ENCODE measurements at places on chromosomes 13 and 19.
A peak's percentile ranks its signal among the peaks of the same experiment; 100 is the strongest.

GRCh38 chr19:36489920-36490415 lies 607 bp upstream of the ZNF566 start:
- peak; percentile 49 for DNase-seq

- no peak for DNase-seq
Measured at GRCh38 chr13:47249266-47249665, 352.4 kb upstream of the HTR2A start.

GRCh38 chr19:33725567-33725966 lies 71.1 kb upstream of the KCTD15 start:
- DNase-seq, result no peak

DNA sequence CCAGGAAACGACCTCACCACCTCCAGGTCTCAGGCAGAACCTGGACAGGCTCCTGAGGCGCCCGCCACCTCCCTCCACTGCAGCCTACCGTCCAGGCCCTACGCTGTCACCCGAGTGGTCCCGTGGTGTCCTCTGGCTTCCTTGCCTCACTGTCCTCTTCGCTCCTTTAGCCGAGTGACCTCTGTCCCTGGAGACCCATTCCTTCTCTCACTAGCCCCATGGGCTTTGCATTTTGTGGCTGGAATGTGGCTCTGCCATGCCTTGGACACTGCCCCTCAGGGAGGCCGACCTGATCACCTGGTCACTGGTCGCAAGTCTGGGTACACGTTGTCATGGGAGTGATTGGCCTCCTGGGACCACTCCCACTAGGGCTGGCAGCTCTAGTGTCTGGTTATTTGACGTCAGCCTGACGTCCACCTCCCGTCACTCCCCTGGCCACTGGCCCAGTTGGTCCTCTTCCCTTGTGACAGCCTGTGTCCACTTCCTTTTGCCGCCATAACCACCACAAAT lies 17.9 kb downstream of the SLC25A42 start:
- no peak for DNase-seq

GRCh38 chr19:29320618-29321017 lies 107.7 kb upstream of the UQCRFS1 start:
- no peak for DNase-seq

GRCh38 chr19:32223106-32223505 lies 122.3 kb upstream of the ZNF507 start:
- DNase-seq, result no peak

DNA sequence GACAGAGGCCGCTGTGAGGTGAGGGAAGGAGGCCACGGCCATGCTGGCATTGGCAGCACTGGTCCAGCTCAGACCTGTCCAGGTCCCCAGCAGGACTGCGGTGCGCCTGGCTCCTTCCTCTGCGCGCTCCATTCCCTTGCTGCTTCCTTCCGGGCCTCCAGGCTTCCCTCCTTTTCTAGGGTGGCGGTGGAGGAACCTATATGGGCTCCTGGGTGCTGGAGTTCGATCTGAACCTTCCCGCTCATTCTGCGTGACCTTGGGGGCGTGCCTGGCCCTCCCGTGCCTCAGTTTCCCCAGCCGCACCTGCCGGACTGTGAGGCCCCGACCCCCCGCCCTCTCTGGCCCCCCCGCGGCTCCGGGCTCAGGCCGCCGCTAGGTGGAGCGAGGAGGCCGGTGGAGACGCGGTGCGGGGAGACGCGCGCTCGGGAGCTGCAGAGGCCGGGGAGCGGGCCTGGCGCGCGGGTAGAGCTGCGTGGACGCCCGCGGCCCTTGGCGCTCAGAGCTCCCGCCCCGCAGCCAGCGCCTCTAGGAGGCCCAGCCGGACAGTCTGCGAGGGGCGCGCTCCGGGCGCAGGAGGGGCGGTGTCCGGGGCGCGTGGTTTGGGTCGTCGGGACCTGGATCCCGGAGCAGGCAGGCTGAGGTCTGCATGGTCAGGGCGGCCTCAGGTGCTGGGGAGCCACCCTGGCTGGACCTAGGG lies 29.9 kb downstream of the EFNA2 start:
- DNase-seq, result peak; percentile 24

- no peak for DNase-seq
Measured at GRCh38 chr13:33782631-33783030, 35.3 kb upstream of the RFC3 start.

DNA sequence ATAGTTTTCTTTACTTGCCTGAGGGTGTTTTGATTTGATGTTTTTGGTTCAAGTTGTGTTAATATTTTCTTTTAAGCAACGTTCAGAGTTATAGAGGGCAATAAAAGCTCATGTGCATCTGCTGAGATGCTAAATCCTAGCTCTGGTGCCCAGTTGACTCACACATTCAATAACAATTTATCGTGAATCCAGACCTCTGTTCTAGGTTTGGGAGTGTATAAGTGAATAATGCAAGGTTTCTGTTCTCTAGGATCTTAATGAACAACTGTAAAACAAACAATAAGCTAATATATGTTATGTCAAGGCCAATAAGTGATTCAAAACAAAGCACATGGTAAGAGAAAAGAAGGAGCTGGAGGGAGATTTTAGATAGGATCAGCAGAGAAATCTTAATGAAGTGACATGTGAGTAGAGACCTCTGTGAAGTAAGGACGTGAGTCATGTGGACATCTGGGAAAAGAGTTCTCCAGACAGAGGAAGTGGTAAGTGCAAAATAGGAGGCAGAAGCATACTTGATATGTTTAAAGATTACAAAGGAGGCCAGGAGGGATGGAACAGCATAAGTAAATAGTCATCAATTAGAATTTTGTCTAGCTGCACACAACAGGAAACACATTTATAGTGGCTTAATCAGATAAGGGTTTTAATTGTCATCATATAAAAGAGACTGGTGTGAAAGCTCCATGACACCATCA lies 278.5 kb upstream of the HTR2A start:
- no peak for DNase-seq

GRCh38 chr19:55079400-55080038 lies 3.9 kb downstream of the EPS8L1 start:
- no peak for DNase-seq

GRCh38 chr13:83219832-83220231 lies 662.4 kb downstream of the SLITRK1 start:
- no peak for DNase-seq

DNA sequence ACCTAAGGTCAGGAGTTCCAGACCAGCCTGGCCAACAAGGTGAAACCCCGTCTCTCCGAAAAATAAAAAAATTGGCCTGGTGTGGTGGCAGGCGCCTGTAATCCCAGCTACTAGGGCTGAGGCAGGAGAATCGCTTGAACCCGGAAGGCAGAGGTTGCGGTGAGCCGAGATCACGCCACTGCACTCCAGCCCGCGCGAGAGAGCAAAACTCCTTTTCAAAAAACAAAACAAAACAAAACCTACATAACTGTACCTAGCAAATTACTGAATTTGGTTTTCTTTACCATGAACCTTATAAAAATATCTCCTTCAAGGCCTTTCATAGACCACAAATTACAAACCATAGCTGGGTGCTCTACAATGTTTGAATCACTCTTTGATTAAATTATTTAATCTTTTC lies 760 bp downstream of the ZNF91 start:
- DNase-seq, result peak; percentile 30

DNA sequence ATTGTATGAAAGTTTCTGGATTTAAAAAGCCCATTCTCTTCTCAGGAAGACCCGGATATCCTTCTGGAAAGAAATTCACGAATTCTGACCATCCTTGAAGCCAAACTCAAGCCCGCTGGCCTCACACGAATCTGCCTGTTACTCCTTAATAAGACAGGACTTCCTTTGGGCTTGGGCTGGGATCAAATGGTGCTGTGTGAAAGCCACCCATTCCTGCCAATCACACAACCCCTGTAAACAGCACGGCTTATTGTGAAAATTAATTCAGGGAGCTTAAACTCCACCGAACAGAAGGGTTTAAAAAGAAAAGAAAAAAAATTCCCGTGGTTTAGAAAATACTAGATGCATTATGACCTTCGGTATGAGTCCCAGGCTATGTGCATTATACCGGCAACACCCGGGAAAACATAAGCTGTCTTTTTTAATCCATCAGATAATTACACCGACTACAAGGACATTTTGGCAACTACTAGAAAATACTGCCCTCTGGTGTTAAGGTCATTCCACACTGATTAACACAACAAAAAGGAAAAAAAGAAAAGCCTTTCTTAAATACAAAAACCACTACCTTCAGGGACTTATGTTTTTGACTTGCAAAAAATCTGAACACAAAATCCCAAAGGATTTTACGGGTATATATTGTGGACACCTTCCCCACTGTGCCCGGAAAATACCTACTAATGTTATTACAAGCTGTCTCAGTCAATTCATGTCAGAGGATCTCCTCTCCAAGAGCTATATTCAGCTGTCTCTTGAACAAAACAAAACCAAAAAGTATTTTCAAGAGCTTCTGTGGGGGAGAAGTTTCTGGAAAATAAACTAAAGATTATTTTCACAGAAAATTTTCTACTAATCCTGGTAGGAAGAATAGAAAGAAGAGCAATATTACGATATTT lies 76.0 kb upstream of the LSM14A start:
- no peak for DNase-seq

GRCh38 chr13:35343417-35343816 lies 133.1 kb downstream of the MAB21L1 start:
- DNase-seq, result no peak

DNA sequence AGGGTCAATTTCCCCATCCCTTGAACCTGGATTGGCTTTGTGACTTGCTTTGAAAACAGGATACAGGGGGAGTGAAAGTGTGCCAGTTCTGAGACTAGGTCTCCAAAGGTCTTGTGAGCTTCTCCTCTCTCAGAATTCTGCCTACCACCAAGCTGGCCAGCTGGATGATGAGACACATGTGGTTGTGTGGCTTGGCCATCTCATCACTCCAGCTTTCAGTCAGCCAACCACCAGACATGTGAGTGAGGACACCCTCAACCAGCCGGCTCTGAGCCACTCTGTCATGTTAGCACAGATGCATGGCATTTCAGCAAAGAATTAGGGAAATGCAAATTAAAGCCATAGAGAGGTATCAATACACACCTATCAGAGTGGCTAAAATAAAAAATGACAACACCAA lies 29.5 kb downstream of the ENOX1 start:
- DNase-seq, result no peak

- no peak for DNase-seq
Measured at GRCh38 chr13:44573790-44574465, 2.2 kb downstream of the TSC22D1 start.

- DNase-seq, result no peak
Measured at GRCh38 chr13:110233951-110234280, 73.0 kb downstream of the COL4A1 start.

DNA sequence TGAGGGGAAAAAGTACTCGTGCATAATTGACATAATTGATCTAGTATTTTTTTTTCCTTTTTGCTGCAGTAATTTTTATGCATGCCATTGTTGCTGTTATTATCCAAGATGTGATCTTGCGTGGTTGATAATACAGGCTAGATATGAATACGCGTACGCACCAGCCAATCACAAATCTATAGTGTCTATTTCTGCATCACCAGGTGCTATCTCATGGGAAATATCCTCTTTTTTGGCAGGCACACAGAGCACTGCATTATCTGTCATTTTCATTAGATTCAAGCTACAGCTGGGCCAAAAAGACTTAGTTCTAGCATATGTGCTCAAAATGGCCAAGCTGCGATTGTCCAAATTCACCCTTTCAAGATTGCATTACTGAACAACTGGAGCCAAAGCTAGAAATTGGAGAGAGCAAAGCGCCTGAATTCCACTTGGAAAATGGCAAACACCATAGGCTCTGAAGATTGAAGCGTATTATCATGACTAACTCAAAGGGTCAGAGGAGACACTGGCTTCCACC lies 181.1 kb downstream of the TSHZ3 start:
- DNase-seq, result no peak

DNA sequence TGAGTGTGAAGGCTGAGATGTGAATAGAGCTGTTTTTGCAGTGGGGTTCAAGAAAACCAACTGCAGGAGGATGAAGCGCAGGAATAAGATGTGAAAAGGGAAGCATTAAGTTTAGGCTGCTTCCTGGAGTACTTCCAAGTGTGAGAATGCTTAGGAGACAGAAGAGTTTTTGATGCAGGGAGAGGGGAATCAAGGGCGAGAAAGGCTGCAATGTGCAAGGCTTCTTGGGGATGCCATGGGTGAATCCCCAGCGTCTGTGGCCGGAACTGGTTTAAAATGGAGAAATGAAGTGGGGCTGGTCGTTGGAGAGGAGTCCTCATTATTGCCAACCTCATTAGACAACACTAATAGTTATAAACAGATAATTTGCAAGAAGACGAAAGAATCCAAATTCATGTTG lies 764.9 kb downstream of the LIG4 start:
- no peak for DNase-seq

DNA sequence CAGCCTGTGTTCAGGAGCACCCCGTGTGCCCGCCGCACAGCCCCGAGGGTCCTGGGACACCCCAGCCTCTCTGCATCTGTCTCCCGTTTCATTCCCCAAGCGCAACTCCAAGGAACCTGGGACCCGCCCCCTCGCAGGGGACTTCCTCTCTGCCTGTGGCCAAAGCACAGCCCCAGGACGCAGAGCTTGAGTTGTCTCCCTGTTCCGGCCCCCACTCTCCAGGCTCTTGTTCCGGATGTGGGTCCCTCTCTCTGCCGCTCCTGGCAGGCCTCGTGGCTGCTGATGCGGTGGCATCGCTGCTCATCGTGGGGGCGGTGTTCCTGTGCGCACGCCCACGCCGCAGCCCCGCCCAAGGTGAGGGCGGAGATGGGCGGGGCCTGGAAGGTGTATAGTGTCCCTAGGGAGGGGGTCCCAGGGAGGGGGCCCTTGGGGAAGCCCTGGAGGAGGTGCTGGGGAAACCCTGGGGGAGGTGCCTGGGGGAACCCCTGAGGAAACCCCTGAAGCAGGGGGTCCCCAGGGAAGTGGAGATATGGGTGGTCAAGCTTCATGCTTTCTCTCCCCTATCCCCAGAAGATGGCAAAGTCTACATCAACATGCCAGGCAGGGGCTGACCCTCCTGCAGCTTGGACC lies 1.3 kb downstream of the HCST start:
- peak; percentile 75 for DNase-seq

DNA sequence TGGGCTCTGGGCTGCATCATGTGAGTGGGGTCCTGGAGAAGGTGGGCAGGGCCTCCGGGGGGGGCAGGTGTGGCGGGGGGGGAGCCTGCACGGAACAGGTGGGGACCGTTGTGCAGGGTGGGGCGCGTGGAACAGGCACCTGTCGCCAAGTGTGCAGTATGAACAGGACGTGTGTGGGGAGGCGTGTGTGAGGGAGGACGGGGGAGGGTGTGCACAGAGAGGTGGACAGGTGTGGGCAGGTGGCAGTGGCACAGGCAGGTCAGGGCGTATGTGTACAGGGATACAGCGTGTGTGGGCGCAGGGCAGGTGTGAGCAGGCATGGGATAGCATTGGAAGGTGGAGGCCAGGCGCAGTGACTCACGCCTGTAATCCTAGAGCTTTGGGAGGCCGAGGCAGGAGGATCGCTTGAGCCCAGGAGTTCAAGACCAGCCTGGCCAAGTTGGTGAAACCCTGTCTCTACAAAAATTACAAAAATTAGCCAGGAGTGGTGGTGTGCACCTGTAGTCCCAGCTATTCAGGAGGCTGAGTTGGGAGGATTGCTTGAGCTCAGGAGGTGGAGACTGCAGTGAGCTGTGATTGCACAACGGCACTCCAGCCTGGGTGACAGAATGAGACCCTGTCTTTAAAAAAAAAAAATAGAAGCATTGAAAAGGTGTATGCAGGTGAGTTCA lies 3.2 kb downstream of the PLK5 start:
- DNase-seq, result no peak

GRCh38 chr13:101942038-101942437 lies 459.8 kb downstream of the FGF14 start:
- no peak for DNase-seq

Measured in stimulated activated CD4-positive, alpha-beta T cell treated with anti-CD3 and anti-CD28 coated beads, Interleukin-4, amount 100 ng/mL, for 48 hours (primary cell).